Aortic smooth muscle cell (primary cell): ENCODE measurements at places on chromosomes 5 and 9. TPM values are rescaled to one million over a fixed set of nuclear protein-coding genes. Genes with fewer than 3 reads are reported as not detected.

Gene DNAH5
- 0.06 and 0.13 TPM in 2 replicates for total RNA-seq

Gene PKD2L2
- total RNA-seq = not detected in 2 replicates

Gene PPP2R2B
- 0.75 and 0.79 TPM in 2 replicates for total RNA-seq

Gene IL3
- total RNA-seq = not detected in 2 replicates

Gene PCDHGA4
- 4.0 and 7.5 TPM in 2 replicates for total RNA-seq

Gene SNCAIP
- total RNA-seq = 0.93 and 1.5 TPM in 2 replicates

Gene SHISAL2B
- not detected in 2 replicates for total RNA-seq

Gene FTMT
- total RNA-seq = not detected in 2 replicates

Gene NOL6
- total RNA-seq = 17.5 and 24.0 TPM in 2 replicates

Gene EDIL3
- 467 and 512 TPM in 2 replicates for total RNA-seq

Gene ARL14EPL
- not detected in 2 replicates for total RNA-seq

Gene TMC1
- total RNA-seq = 0.53 and 0.93 TPM in 2 replicates

Gene RNF208
- total RNA-seq = 0.40 and 0.50 TPM in 2 replicates

Gene TIMD4
- not detected in 2 replicates for total RNA-seq

Gene CDH12
- not detected in 2 replicates for total RNA-seq

Gene CDC20B
- 0.06 and 0.13 TPM in 2 replicates for total RNA-seq

Gene SEMA5A
- 23.9 and 47.5 TPM in 2 replicates for total RNA-seq

Gene PRPF4
- total RNA-seq = 22.1 and 29.7 TPM in 2 replicates

Gene DCTN3
- total RNA-seq = 147 and 175 TPM in 2 replicates

Gene IL7R
- total RNA-seq = 0.12 and 0.13 TPM in 2 replicates

Gene CCDC187
- under 0.01 TPM in 2 replicates for total RNA-seq

Gene DPP7
- total RNA-seq = 83.8 and 87.8 TPM in 2 replicates

Gene SUSD3
- total RNA-seq = 0.26 TPM in 1 of 2 replicates, not detected in the other

Gene LRRC14B
- total RNA-seq = not detected in 2 replicates

Gene RIMOC1
- 15.3 and 19.3 TPM in 2 replicates for total RNA-seq

Gene C5orf52
- total RNA-seq = not detected in 2 replicates

Gene KCNT1
- total RNA-seq = not detected in 2 replicates

Gene ACTBL2
- 0.06 TPM in 1 of 2 replicates, not detected in the other for total RNA-seq

Gene LCN1
- not detected in 2 replicates for total RNA-seq

Gene SMAD5
- 38.8 and 40.2 TPM in 2 replicates for total RNA-seq

Gene ENTPD8
- total RNA-seq = under 0.01 and 0.06 TPM in 2 replicates

Gene PCA3
- 0.12 and 0.26 TPM in 2 replicates for total RNA-seq

Gene SHC3
- total RNA-seq = 9.2 and 16.4 TPM in 2 replicates

Gene FCN2
- total RNA-seq = not detected in 2 replicates

Gene SERF1B
- total RNA-seq = 21.6 and 26.2 TPM in 2 replicates

Gene C9orf40
- total RNA-seq = 1.9 and 3.0 TPM in 2 replicates
